ENCODE measurements at places on chromosomes 12 and 14.

GRCh38 chr12:81075539-81075938 lies 2.3 kb upstream of the ACSS3 start:
- no peak for DNase-seq

DNA sequence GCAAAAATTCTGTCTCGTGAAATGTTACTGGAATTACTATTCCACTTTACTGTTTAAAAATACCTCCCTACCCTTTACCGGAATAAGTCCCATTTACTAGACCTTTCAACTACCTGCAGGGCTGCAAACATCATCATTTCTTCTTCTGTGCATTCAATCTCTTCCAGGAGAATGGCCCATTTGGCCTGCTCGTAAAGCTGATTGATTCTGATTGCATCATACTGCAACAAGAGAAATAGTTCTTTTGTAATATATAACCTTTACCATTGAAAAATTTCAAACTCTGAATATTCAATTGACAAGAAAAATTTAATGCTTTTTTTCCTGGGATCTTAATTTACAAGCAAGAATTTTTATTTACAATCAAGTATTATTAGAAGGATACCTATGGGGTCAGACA lies 72.4 kb downstream of the FERMT2 start:
- DNase-seq: no peak

- no peak for DNase-seq
Observed at GRCh38 chr12:122080149-122081082, 1.9 kb downstream of the MLXIP start.

DNA sequence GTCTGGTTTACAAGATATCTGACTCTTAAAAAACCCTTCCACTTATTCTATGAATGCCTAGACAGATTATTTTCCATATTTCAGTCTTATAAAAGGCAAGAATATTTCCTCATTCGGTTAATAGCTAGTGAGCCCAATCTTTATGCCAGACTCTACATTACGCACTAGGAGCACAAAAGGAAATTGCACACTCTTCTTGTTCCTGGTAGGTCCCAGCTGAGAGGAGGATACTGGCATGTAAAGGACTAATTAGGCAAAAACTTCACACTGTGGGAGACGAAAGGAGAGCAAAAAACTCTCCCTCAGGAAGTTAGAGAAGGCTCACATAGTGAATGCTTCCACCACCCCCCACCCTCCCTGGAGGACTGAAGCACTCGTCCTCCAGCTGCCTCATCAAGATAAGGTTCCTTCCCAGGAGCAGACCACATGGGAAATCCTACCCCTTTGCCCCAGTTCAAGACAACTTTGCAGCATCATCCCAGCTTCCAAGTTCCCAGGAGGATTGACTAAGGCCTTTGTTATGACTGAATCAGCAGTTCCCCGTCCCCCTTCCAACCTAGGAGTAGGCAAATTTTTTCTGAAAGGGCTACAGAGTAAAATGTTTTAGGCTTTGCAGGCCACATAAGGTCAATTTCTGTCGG lies 14.5 kb downstream of the CAPZA3 start:
- peak; percentile 49 for DNase-seq

- no peak for DNase-seq
Observed at GRCh38 chr12:107436376-107436775, 249.2 kb upstream of the PWP1 start.

DNA sequence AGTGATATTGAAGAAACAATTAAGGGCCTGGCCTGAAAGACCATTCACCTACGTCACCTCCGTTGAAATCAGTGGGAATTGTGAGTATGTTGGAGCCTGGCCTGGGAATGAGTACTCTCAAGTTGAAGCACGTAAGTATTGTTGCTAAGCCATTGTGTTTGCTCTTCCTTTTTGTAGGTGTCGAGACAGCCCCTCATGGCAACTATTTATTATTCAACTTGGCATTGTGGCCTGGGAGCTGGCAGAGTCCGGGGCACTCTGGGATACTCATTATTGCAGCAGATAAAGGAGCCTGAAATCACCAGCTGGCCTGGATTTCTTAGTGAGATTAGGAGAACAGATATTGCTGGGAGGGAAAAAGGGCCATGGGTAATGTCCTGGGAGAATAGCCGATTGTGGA lies 147.4 kb downstream of the C12orf75 start:
- no peak for DNase-seq

DNA sequence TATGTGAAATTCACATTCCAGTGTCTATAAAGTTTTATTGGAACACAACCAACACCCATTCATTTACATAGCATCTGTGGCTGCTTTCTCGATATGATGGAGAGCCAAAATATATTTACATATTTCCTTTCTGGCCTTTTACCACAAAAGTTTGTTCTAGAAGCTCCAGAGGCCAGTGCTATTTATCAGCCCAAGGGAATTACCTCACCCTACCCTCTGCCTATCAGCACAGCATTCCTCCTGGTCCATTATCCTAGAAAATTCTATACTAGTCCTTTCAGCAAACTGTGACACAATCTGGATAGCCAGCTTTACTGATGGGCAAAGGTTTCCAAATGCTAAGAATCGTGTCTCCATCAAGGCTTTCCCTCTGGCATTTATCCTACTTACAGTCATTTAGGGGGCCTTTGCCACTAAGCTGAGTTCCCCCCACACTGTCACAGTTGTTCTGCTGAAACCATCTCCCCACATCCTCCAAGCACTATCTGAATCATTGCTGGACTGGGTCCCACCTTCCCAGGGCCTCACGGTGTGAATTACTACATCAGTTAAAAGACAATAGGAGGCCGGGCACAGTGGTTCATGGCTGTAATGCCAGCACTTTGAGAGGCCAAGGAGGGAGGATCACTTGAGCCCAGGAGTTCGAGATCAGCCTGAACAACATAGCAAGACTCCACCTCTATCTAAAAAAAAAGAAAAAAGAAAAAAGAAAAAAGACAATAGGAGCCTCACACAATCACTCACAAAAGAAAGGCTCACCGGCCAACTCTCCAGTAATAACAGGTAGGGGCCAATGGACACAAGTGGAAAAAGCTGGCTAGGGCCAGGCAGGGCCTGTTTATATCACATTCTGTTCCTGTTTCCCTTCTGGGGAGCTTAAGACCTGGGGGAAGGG lies 12.1 kb downstream of the SYNE3 start:
- DNase-seq: no peak

- DNase-seq: no peak
Observed at GRCh38 chr12:70042675-70043074, 200.6 kb upstream of the CNOT2 start.

- no peak for DNase-seq
Observed at GRCh38 chr14:84581041-84581440, 948.9 kb upstream of the FLRT2 start.

- peak; percentile 21 for DNase-seq
Observed at GRCh38 chr14:54344445-54344844, 52.4 kb upstream of the CDKN3 start.

- peak; percentile 24 for DNase-seq
Observed at GRCh38 chr12:24960222-24960855, 11.4 kb upstream of the BCAT1 start.

- DNase-seq: no peak
Observed at GRCh38 chr14:35299708-35300107, 7.5 kb downstream of the PSMA6 start.

DNA sequence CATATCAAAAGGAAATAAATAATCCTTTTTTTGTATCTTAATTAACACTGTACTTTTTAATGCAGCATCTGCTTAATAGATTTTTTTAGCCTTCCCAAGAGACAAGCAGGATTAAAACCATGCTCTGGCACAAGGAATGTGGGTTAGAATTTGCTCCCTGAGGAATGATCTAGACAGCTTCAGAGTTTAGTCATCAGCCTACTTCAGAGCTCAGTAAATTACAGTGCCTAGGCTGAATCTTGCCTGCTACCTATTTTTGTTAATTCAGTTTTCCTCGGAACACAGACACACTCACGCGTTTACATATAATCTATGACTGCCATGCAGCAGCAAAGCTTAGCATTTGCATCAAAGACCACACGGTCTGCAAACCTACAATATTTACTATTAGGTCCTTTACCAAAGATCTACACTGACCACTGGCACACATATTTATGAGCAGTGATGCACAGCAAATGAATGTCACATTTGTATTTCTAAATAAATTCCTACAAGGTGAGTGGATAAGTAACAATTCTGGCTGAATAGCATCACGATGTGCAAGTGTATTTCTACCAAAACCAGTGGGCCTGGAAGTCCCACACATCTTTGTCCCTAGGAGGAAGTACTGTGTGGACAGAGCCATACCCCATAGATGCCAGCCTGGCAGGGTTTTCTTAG lies 309.8 kb upstream of the TMEM132C start:
- no peak for DNase-seq

- no peak for DNase-seq
Observed at GRCh38 chr14:96746101-96746500, 51.1 kb upstream of the VRK1 start.

GRCh38 chr12:99026332-99027054 lies 381.4 kb downstream of the APAF1 start:
- DNase-seq: no peak

- no peak for DNase-seq
Observed at GRCh38 chr12:96075560-96075959, 40.2 kb upstream of the LTA4H start.

DNA sequence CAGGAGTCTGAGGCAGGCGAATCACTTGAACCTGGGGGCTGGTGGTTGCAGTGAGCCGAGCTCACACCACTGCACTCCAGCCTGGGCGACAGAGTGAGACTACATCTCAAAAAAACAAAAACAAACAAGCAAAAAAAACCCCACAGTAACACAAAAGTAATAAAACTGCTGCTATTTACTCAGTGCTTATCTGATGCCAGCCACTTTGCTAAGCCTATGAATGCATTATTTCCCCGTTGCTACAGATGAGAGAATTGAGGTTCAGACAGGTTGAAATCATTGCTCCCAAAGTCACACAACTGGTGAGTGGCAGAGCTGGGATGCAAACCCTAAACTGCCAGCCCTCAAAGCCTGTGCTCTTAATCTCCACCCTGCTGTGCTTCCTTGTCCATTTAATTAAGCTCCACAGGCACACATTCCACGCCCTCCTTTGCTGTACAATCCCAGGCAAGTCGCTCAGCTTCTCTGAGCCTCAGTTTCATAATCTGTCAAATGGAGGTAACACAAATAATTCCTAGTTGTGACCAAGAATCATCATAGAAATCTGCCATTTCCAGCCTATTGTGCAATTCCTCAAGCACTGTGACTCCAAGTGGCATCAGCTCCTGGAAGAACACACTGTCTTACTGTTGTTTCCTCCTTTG lies 5.7 kb upstream of the OAS3 start:
- DNase-seq: no peak

DNA sequence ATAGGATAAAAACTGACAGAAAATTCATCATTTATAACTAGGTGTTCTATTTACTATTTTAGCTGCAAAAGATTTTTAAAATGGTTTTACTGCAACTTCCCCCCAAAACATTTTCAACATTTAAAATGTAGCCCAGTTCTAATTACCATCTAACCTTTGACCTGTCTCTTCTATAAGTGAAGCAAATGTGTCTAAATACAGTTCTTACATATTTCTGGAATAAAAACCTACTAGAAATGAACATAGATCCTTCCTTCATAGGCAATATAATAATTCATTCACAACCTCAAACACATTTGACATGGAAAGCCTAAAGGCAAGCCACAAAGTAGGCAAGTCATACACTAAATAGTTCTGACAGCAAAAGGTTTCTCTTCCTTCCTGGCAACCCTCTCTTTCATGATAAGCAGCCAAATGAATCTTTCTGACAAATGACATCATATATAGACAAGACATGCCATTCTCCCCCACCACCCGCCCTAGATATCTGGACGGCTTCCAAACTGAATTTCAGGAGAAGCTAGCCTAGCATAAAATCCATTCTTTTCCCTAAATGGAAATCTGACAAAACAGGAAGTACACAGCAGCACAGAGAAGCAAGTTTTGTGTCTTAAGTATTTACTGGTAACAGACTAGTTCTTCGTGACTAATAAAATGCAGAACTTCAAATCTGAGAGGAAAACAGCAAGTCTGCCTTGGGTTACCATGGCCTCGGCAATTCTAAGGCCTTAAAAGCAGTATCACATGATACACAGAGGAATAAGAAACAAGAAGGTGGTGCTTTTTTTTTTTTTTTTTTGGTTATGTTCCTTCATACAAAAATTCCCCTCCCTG lies 17.2 kb upstream of the ARID4A start:
- DNase-seq: peak; percentile 75

DNA sequence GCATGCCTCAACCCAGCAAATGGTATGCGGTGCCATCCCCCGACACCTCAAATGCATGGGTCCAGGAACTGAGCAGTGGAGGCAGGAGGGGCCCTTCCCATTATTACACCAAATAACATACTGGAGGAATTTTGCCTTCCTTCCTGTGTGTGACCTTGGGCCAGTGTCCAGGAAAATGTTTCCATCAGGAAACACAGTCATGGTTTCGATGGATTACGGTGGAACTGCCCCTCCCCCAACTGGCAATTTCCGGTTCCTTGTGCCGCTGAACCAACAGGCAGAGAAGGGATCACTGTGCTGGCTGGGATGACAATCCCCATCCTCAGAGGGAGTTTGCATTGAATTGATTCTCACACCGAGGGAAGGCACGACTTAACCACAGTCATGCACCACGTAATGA lies 9.1 kb upstream of the CDC42BPB start:
- no peak for DNase-seq

DNA sequence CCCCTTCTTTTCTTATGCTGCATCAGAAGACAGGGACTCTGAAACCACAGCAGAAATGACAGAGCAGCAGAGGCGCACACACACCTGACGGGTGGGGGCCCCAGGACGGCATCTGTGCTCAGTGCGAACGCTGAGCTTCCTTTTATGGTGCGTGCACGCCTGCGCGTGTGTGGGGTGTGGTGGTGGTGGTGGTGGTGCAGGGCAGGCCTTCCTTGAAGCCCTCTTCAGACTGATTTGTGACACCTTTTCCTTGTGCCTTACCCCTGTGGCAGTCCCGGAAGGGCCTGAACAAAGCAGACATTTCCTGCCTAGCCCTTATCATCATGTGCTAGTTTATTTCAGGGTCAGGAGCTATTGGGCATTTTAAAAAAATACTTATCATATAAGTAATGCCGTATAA lies 75.7 kb downstream of the TSPAN9 start:
- no peak for DNase-seq

GRCh38 chr14:26394150-26394810 lies 203.6 kb downstream of the NOVA1 start:
- DNase-seq: peak; percentile 47

DNA sequence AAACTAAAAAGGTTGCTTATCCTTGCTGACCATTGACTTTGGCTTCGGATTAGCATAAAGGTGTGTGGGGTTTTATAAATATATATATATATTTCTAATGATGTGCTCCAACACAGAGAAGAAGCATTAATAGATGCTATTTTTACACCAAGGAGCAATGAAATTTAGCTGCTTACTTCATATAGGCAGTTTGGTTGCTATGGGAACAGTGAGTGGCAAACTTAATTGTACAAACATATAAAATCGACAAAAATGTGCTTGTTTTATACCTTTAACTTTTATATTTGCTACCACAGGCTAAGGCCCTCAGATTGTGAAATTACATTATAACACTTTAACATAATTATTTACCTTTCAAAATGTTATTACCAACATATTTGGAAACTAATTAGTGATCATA lies 303.4 kb downstream of the SEC23A start:
- no peak for DNase-seq

GRCh38 chr12:14153803-14154202 lies 172.4 kb upstream of the GRIN2B start:
- no peak for DNase-seq

GRCh38 chr14:105473677-105474482 lies 741 bp upstream of the CRIP2 start:
- DNase-seq: peak; percentile 97

- DNase-seq: no peak
Observed at GRCh38 chr12:98253207-98254037, 262.0 kb upstream of the TMPO start.

All from eye (tissue), 1 donor.